Progenitor cell of endocrine pancreas (in vitro differentiated cells): ENCODE measurements at places on chromosomes 4 and X.

DNA sequence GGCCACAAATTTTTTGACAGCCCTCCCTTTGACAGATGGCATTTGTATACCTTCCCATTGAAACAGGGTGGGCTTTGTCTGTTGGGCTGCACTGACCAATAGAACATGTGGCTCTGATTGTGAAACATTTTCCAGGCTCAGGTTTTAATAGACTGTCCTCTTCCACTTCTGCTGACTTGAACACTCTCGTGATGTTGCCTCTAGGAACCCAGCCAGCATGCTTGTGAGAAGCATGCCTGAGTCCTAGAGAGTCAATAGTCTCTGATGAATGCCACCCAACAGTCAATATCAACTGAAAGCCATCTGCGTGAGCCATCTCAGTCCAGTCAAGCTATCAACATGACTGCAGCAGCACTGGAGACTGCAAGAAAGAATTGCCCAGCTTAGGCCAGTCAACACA is 290.0 kb downstream of the SLC7A11 start:
- H3K36me3 ChIP-seq: no peaks in the 10 kb centered on the region
- H3K4me3 ChIP-seq: no peak overlapping the region
- no peaks in the 10 kb centered on the region for H3K27me3 ChIP-seq

DNA sequence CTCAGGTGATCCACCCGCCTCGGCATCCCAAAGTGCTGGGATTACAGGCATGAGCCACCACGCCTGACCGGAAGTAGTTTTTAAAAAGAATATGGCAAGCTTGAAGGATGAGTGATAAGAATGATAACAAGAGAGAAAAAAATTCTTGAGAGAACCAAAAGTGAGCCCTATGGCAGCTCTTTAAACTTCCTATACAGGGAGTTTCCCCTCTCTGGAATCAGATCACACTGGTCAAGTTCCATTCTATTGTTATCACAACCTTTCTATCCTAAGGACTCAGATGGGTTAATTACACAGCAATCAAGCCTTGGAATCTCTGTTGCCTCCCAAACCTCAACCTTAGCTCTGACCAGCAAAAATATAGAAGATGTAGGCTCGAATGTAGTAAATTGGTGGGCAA is 33.8 kb upstream of the ZNF518B start:
- H3K4me1 ChIP-seq: peaks cover 3% of the 10 kb centered on the region
- H3K27me3 ChIP-seq: peaks cover 3% of the 10 kb centered on the region
- no peak overlapping the region for H3K27ac ChIP-seq

- no peak overlapping the region for H3K27ac ChIP-seq
- no peak for DNase-seq
- H3K36me3 ChIP-seq: no peaks in the 10 kb centered on the region
- H3K4me1 ChIP-seq: peaks cover 9% of the 10 kb centered on the region
- no peaks in the 10 kb centered on the region for H3K27me3 ChIP-seq
- H3K4me3 ChIP-seq: no peak overlapping the region
Measured at GRCh38 chrX:44483965-44484606, 58.6 kb downstream of the FUNDC1 start.

GRCh38 chr4:113781439-113782040 is 20.0 kb upstream of the CAMK2D start:
- H3K4me1 ChIP-seq: no peaks in the 10 kb centered on the region
- no peak overlapping the region for H3K27ac ChIP-seq
- DNase-seq: no peak
- no peak overlapping the region for H3K4me3 ChIP-seq
- H3K36me3 ChIP-seq: no peaks in the 10 kb centered on the region

GRCh38 chr4:145525291-145525740 is 43.7 kb downstream of the SMAD1 start:
- DNase-seq: no peak
- no peak overlapping the region for H3K4me3 ChIP-seq
- H3K4me1 ChIP-seq: peaks cover 4% of the 10 kb centered on the region
